ENCODE measurements at places on chromosomes 16 and 17. TPM values are rescaled to one million over a fixed set of nuclear protein-coding genes. Genes with fewer than 3 reads are reported as not detected.

HSD11B2 gene
- total RNA-seq: 0.86 TPM

- H3K4me1 ChIP-seq: peaks cover 6% of the 10 kb centered on the region
- H3K27me3 ChIP-seq: no peaks in the 10 kb centered on the region
- DNase-seq: peak; percentile 91
- peak overlapping the region; percentile 82 for H3K27ac ChIP-seq
Observed at GRCh38 chr16:3106205-3106928, 6.0 kb upstream of the ZNF205 start.

DNA sequence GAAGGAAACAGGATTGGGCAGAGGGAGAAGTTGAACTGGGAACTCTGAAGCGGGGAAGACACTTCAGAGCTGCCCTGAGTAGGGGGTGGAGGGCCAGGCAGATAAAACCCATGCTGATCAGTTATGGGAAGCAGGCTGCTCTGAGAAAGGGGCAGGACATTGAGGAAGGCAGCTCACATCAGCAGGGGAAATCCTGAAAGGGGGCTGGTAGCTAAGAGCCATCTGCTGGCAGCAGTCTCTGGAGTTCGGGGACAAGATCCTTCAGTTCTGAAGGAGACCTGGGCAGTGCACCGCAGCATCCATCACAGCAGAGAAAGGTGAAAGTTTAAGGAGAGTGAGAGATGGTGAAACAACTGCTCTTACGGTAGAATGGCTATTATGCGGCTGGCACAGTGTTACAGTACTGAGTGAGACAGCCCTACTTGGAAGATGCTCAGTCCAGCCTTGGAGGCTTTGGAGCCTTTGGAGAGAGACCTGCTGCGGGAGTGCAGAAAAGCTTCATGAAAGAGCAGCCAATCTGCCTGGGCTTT, 5.4 kb upstream of the KIF18B start:
- H3K4me3 ChIP-seq: no peak overlapping the region
- no peaks in the 10 kb centered on the region for H3K36me3 ChIP-seq
- H3K4me1 ChIP-seq: no peaks in the 10 kb centered on the region
- H3K27ac ChIP-seq: no peak overlapping the region
- no peak for DNase-seq

- H3K27me3 ChIP-seq: no peaks in the 10 kb centered on the region
- H3K4me3 ChIP-seq: no peak overlapping the region
- DNase-seq: no peak
- peaks cover 11% of the 10 kb centered on the region for H3K4me1 ChIP-seq
- H3K36me3 ChIP-seq: peaks cover 13% of the 10 kb centered on the region
Observed at GRCh38 chr17:953767-954166, 25.8 kb downstream of the NXN start.

DNA sequence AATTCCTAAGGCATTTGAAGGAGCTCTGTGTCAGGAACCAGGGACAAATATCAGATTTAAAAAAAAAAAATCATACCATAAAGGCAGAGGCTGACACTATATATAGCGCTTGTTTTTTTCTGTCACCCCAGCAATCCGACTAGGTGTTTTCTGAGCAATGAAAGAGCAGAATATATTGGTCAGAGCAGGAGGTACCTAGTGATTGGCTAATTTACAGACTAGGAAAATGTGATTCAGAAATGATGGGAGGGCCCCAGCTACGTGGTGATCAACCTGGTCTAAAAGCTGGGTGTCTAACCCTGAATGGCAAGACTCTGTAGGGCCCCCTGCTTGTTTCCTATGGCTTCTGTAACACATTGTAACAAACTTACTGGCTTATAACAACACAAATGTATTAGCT, 195.5 kb upstream of the XYLT1 start:
- no peak overlapping the region for H3K4me3 ChIP-seq
- H3K27me3 ChIP-seq: no peaks in the 10 kb centered on the region
- no peak for DNase-seq

- H3K27ac ChIP-seq: no peak overlapping the region
- H3K4me3 ChIP-seq: no peak overlapping the region
- DNase-seq: no peak
- peaks cover 25% of the 10 kb centered on the region for H3K4me1 ChIP-seq
- no peaks in the 10 kb centered on the region for H3K27me3 ChIP-seq
Observed at GRCh38 chr17:50268026-50268425, 6.2 kb upstream of the TMEM92 start.

DNA sequence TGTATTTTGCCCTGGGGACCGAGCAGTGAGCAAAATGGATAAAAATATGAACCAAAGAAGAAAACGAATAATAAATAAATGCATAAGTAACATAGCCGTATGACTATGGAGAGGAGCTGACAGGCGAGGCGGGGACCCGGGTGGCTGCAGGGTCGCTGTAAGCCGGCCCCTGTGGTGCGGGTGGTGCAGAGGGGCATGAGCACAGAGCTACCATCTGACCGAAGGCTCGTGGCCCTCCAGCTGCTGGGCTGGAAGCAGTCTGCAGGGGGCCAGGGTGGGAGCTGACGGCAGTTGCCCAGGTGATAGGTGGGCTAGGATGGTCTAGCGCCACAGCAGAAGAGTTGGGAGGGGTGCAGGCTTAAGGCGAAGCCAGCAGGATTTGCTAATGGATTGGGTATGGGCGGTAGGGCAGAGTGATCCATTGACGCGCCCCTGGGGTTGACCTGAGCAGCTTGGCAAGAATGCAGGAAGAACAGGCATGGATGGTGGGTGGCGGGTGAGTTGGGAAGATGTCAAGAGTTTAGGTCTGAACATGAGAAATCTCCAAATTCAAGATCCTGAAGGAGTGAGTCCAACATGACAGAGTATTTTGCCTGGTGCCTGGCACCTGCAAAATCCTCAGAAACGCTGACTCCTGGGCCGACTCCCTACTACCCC, 228.0 kb downstream of the FOXL1 start:
- H3K4me1 ChIP-seq: peaks cover 9% of the 10 kb centered on the region
- no peak overlapping the region for H3K27ac ChIP-seq
- H3K36me3 ChIP-seq: peaks cover 6% of the 10 kb centered on the region
- H3K4me3 ChIP-seq: no peak overlapping the region
- no peaks in the 10 kb centered on the region for H3K27me3 ChIP-seq

DNA sequence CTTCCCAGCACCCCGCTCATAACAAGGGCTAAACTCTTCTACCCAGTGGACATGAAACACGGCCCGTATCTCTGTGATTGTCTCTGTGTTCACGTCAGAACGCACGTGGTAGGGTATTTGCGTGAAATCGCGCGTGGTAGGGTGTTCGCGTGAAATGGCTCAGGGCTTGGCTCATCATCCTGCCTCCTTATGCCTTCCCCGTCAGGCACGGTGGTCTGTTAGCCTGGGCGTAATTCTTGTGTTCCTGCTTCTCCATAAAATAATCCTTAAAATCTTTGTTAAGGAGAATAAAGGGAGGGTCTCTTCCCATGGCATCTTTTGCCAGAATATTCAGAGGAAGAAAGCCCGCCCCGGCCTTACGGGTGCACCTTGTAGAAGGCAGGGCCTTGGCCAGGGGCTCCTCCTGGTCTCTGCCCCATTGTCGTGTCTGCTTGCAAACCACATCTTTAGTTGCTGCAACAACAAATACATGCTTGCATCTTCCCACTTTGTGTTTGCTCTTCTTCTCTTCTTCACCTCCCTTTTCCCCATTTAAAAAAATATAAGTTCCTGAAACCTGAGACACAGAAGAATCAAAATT, 116.7 kb upstream of the CHMP6 start:
- peaks cover 9% of the 10 kb centered on the region for H3K4me1 ChIP-seq
- no peaks in the 10 kb centered on the region for H3K27me3 ChIP-seq

TM4SF5 gene
- total RNA-seq: not detected

GRCh38 chr16:89720551-89720812, 216 bp downstream of the VPS9D1 start:
- peaks cover 61% of the 10 kb centered on the region for H3K36me3 ChIP-seq
- peak overlapping the region; percentile 82 for H3K4me3 ChIP-seq
- peak overlapping the region; percentile 71 for H3K27ac ChIP-seq
- peaks cover 25% of the 10 kb centered on the region for H3K4me1 ChIP-seq
- no peak for DNase-seq

KCNG4 gene
- total RNA-seq: not detected

ADORA2B gene
- total RNA-seq: 26.0 TPM

MRPL58 gene
- total RNA-seq: 56.5 TPM

GRCh38 chr17:29331075-29331707, 37.2 kb upstream of the NUFIP2 start:
- H3K36me3 ChIP-seq: no peaks in the 10 kb centered on the region
- no peak for DNase-seq
- H3K4me1 ChIP-seq: no peaks in the 10 kb centered on the region
- H3K4me3 ChIP-seq: no peak overlapping the region

PYY gene
- total RNA-seq: not detected

DNA sequence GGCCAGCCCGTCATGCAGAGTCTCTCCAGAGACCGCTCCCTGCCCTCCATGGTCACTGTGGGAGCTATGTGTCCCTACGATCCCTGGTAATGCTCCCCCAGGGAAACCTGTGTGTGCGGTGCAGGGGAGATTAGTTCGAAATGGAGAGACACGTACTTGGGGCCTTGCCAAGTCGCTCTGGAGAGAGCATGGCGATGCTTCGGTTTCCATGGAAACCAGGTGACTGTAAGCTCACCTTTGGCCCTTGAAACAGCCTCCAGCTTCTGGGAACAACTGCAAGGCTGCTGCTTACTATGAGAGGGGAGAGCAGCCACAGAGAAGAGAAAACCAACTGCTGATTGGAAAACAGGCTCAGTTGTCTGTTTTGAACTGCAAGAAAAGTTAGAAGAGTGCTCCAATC, 879.7 kb upstream of the EEF2KMT start:
- no peaks in the 10 kb centered on the region for H3K36me3 ChIP-seq
- H3K27ac ChIP-seq: no peak overlapping the region
- H3K4me3 ChIP-seq: no peak overlapping the region
- no peaks in the 10 kb centered on the region for H3K4me1 ChIP-seq
- no peak for DNase-seq

GRCh38 chr17:77566566-77567138, 391.9 kb upstream of the TNRC6C start:
- no peak overlapping the region for H3K27ac ChIP-seq
- no peaks in the 10 kb centered on the region for H3K4me1 ChIP-seq
- H3K36me3 ChIP-seq: no peaks in the 10 kb centered on the region
- DNase-seq: no peak

GRCh38 chr16:68091380-68092261, 6.5 kb downstream of the NFATC3 start:
- H3K4me3 ChIP-seq: peak overlapping the region; percentile 38
- no peaks in the 10 kb centered on the region for H3K27me3 ChIP-seq
- peaks cover 6% of the 10 kb centered on the region for H3K36me3 ChIP-seq
- H3K4me1 ChIP-seq: peaks cover 58% of the 10 kb centered on the region
- DNase-seq: peak; percentile 94

DNA sequence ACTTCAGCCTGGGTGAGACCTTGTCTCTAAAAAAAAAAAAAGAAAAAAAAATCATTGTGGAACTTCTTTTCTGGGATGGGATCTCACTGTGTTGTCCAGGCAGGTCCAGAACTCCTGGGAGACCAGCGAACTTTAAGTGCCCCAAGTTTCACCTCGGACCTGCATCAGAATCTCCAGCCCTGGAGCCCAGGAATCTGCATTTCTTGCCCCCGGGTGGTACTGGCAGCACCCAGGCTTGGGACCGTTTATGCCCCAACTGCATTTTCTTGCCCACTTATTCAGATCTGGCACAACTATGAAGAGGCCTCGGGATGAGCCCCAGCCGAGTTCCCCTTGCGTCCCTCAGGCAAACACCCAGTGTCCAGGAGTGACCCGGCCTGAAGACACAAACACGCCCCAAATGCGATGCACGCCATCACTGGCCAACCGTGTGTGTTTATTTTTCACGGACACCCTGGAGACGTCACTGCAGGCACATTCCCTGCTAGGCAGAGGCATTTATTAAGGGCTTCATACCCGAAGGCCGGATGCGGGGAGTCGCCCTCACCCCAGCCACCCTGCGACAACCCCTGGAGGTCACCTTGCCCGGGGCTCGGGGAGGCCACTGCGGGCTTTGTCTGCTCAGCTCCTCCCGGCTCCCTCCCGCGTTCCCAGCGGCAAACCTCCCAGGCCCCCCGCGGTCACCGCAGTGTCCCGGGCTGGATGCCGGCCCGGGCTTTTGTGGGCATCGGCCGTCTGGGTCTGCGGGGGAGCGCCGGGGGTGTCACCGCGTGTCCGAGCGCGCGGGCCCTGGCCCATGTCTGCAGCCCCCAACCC, 684 bp upstream of the SPIRE2 start:
- peak; percentile 42 for DNase-seq
- H3K27ac ChIP-seq: peak overlapping the region; percentile 27
- H3K4me1 ChIP-seq: no peaks in the 10 kb centered on the region
- no peaks in the 10 kb centered on the region for H3K27me3 ChIP-seq

Measured in MCF 10A (cell line).